ENCODE measurements at places on chromosomes 5 and 9.

GRCh38 chr5:17897776-17898175 lies 263.5 kb downstream of the TAF11L14 start:
- no peak for DNase-seq

DNA sequence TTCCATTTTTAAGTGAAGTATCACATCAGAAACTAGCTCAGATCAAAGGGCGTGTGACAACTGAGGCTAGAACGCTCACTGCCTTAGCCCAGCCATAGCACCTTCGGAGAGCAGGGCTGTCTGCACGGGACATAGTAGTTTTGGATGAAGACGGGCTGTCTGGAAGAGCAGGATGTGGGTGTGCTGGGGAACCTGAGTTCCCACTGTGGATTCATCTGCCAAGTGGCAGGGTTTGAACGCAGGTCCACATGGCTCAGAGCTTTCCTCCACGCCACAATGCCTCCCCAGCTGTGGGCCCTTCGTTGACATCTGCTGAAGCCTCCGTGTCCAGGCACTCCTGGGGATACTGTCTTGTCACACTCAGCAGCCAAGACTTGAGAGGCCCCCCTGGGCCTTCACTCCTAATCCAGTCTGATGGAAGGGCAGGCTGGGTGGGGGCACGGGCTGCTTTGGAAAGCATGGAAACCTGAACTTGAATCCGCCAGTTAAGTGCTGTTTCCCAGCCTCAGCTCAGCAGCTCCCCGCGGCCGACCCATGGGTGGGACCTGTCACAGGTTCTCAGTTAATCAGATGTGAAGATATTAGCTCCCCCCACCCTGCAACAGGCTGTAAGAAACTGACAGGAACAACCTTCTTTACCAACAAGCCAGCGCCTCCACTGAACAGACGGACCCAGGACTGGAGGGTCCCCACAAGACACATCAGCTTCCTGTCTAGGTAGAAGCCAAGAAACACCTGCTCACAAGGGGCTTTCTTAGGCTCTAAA lies 228.1 kb downstream of the FANCC start:
- DNase-seq = no peak

GRCh38 chr9:91746904-91747303 lies 203.1 kb downstream of the ROR2 start:
- no peak for DNase-seq

DNA sequence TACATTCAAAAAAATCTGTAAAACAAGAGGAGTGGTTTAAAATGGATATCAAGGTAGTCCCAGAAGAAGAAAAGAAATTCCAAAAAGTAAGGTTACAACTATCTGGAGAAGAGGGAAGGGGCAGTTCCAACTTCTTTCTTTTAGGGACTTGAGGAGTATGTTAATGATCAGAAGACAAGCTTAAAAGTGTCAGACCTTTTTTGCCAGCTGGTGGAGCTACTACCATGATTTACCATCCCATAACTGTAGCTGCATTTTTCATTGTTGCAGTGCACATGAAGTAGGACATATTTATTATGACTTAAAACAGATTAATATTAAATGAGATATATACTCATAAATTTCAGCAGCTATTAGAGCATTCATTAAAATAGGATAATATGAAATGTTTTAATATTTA lies 158.5 kb upstream of the RGS7BP start:
- DNase-seq = no peak

Measured in CD4-positive, alpha-beta T cell (primary cell).